Midbrain (tissue), 1 donor: ENCODE measurements at places on chromosomes 5 and 9.

DNA sequence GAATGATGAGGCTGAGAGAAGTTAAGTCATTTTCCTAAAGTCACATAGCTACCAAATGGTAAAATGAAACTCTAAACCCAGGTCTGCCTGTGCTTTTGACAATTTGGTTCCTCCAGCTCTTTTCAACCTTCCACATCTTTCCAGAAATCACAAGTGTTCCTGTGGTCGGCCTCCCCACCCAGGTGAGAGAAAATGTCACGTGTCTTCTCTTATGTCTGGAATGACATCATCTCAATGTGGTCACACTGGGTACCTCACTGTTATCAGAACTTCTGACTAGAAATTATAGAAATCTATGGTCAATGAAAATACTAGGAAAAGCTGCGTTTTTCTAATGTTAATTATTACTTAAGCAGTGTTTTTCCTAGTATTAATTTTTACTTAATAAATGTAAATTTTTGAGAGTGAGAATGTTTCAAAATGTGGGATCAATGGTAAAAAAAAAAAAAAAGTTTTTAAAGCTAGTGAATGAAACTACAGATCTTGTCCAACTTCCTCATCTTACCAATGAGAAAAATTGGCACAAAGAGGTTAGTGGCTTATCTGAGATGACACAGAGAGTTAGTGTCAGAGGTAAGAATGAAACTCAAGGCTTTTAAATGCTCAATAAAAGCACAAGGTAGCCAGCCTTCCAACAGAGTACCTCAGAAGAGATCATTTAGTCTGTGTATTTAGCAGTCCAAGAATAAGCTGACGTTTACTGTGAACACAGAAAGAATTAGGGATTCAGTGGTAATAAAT lies 228.7 kb upstream of the NR4A3 start:
- no peak for DNase-seq

DNA sequence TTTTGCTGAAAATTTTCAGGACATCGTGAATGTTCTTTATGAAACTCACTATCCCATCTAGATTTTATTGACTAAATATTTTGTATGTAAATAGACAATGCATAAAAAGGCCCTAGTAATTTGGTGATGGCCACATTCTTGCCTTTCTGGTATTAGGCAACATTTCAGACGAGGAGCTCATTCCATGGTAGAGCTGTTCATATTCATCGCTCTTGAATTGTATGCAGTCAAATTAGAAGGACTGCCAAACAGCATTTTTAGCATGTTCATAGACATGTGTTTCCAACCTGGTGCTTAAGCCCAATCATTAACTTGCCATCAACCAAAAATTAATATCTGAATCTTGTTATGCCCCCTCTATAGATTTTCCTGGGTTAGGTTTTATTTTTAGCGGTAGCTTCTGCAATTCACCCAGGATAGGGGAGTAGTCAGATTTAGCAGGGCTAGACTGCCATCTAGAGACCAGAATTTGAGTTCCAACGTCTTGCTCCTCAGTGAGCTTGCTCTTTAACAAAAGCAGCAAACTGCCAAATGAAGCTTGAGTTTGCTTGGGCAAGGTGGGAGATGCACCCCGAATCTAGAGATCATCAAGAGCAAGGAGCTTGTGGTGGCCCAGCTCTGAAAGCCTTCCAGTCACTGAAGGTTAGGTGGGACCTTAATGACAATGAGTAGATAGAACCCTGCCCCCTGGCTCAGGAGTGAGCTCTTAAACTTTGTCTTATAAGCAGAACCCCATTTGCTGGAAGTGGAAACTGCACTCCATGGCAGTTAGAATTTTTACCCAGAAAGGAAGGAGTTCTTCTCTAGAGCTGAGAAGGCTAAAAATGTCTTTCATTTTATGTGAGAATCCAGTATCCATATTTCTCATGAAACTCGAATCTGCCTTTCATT lies 456.2 kb downstream of the RASEF start:
- DNase-seq: peak; percentile 6

DNA sequence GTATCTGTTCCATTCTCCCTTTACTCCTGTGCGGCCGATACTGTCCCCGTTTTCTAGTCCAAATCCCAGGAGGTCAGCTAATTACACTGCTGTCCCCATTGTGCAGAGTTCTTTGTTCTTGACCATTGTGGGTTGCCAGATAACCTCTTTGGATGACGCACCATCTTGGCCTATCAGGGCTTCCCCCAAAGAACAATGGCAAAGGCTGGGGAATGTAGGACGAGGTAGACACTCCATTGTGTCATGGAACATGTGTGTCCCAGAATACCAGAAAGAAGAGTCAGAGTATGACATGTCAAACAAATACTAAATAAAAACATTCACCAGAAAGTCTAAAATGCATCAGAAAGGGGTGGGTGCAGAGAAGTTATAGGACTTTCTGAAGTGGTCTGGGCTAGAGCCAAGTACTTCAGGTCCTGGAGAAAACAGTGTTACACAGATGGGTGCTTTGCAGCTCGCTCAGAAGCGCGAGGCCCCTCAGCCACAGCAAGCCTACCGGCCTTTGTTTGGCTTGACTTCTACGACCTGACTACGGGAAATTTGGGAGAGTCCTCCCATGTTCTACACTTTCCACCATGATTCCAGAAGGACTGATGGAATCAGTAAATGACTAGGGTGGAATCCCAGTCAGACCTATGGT lies 83.2 kb upstream of the SSBP2 start:
- DNase-seq: no peak

GRCh38 chr5:76720988-76721569 lies 5.2 kb downstream of the F2R start:
- no peak for DNase-seq

GRCh38 chr5:160293901-160294561 lies 18.3 kb downstream of the CCNJL start:
- no peak for DNase-seq

DNA sequence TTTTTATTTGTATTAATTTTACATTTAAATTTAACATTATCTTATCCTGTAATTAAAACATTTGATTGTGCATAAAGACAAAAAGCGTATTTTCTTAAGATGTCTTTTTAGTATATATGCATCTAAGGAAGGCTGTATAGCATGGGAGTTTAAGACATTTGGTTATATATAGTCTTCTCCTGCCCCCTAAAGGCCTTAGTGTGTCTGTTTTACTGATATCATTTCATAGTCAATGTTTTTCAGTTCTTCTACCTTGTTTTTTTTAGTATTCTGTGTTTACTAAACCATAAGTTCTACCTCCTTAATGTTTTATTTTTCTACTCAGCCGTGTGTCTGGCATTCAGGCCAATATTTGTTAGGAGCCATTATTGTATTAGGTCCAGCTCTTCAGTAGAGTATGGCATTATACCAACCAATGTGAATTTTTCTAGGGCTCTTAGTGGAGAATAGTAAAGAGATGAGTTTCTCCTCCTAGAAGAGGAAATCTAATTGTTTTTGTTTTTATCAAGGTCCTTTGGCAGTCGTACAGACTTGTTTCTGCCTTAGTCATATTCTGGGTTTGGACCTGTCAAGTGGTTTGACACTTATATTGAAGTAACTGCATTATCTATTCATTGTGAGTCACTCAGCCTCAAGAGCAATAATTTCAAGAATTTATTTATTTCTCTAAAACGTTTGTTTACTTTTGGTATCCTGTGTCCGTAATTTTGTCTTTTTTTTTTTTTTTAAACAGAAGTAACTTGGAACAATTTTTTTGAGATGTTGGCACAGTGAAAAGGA lies 74.8 kb downstream of the SLF1 start:
- peak; percentile 41 for DNase-seq

GRCh38 chr5:35198686-35199085 lies 31.6 kb downstream of the PRLR start:
- DNase-seq: no peak

DNA sequence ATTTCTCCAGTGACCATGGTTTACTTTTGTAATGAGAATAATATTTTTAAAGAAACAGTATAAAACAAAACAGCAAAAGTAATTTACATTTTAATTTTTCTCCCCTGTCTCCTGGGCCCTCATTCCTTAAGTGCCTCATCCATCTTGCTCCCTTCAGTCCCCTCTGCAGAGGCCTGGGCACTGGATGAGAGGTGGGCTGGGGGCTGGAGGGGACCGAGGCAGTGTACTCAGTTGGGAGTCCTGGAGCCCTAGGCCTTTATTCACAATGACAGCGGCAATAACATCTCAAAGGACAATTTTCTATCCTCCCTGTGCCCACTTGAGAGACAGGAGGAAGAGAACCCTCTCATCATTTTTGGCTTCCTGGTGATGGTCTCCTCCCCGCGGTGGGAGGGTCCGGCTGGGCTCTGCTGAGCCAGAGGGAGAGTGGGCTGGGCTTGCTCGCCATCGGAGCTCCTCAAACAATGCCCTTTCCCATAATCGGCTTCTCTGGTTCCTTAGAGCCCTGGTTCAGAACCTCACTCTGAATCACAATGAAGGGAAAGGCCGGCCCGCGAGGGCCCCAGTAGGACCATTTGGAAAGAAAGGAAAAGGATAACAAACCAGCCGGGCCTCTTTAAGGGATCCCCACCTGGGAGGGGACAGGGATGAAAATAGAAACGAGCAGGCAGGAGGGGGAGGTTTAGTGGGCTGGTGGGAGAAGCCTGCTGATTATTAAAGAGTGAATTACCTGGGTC lies 9.7 kb upstream of the SMIM32 start:
- DNase-seq: no peak

GRCh38 chr5:36880761-36881160 lies 4.2 kb downstream of the NIPBL start:
- no peak for DNase-seq

- no peak for DNase-seq
Measured at GRCh38 chr5:32275396-32275741, 37.4 kb downstream of the MTMR12 start.

DNA sequence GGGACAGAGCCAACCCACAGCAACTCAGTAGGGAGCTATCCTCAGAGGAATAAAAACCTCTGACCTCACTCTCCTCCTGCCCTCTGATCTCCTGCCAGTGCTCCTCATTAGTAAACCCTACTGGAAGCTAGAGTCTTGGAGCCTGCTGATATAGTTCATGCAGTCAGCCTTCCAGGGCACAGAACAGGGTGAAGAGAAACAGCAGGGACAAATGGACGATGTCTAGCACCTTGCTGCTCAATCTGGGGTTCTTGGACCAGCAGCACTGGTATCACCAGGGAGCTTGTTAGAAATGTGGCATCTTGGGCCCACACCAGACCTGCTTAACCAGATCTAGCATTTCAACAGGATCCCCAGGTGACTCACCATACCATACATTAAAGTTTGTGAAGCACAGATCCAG lies 5.5 kb upstream of the GALNT12 start:
- DNase-seq: no peak

DNA sequence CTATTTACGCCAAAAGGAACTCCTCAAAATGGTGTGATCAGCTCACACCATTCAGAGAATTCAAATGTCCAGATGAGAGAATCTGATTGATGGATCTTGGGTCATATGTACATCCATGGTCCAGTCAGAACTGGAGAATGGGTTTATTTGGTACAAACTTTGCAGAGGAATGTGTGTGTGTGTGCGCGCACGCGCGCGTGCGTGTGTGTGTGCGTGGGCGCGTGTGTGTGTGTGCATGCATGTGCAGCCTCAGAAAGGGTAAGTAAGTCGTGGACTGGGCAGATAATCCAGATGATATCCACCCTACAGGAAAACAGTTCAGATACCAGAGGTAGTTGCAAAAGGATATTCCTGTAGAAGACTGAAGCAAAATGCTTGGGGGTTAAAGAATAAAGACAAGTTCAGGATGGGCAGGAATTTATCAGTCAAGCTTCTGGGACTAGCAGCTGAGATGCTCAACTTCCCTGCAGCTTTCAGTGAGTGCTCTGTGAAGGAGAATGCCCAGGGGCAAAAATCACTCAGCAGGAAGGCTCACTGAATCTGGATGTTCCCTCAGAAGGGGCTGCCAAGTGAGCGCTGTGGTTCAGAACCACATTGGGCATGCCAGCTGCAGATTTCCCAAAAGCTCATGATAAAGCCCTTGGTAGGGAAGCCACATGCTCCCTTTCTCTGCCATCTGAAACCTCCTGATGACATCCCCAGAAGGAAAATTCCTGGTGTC lies 440.5 kb upstream of the SGCD start:
- DNase-seq: no peak

DNA sequence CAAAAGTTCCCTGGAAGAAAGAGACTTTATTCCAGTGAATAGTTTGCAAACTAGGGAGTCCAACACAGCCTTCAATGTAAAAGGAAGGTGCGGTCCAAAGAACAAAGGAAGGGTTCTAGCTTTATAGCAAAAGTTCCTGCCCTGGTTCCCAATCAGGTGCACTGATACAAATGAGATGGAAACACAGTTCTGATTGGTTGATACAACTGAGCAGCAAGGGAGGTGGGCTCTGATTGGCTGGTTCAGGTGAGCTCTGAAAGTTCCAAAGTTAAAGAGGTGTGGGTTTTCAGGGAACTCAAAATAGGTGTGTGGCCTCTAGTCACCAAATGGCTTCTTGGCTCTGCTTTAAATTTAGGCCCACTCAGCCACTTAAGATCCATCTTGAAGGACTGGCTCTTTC lies 43.1 kb downstream of the P4HA2 start:
- DNase-seq: no peak

GRCh38 chr5:173795601-173796000 lies 92.5 kb upstream of the CPEB4 start:
- no peak for DNase-seq

DNA sequence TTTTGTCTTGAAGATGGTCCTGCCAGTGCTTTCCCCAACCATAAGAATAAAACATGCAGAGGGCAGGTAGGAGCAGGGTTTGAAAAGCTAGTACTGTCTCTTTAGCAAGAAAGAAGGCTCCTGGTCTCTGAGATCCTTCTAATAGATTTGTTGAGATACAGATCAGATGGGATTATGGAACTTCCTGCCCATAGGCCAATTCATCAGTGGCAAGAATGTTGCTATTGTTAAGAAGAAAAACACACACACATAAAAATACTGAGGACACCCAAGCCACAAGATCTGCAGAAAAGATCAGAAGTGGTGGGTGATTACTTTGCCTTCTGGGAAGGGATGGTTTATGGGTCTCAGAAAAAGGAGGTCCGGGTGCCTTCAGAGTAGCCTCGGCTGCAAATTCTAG lies 59.8 kb downstream of the TNC start:
- no peak for DNase-seq

GRCh38 chr9:83296123-83296522 lies 233.2 kb upstream of the RASEF start:
- DNase-seq: no peak

- no peak for DNase-seq
Measured at GRCh38 chr5:134547999-134548658, 22.7 kb downstream of the JADE2 start.

- DNase-seq: no peak
Measured at GRCh38 chr9:124351672-124352468, 63.4 kb downstream of the PSMB7 start.

GRCh38 chr5:169923988-169924387 lies 56.3 kb downstream of the INSYN2B start:
- no peak for DNase-seq
